ENCODE measurements at places on chromosomes 3 and 15.

DNA sequence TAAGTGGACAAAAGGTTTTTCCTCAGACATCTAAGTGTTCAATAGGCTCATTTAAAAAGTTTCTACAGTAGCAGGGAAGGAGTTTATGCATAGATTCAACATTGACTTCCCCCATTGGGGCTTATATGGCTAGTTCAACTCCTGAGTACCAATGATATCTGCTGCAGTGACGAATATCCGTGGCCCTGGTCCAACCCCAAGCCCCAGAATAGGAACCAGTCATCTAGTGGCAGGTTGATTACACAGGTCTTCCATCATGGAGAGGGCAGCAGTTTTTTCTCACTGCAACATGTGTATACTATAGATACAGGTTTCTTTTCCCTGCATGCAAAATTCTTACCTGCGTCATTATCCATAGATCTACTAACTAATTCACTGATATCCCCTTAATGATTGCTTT is 45.8 kb upstream of the KPNA4 start:
- no peak for DNase-seq

GRCh38 chr3:187021748-187022402 is 91.5 kb downstream of the ST6GAL1 start:
- DNase-seq = no peak

DNA sequence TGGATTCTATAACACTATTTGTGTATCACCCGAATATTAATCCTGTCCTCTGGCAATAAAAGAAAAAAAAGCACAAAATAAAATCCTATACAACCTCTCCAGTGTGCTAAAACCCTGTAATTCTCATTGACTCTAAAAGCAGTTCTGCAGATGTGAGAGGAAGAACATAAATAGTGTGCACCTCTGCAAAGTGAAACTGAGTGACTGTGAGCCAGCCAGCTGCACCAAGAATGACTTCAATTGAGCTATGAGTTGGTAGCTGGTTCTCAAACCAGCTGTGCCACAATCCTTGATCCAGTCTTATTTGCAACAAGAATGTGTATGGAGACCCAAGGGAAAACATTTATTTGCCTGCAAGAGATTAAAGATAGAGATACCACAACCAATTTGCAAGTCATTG is 31.2 kb upstream of the COL8A1 start:
- no peak for DNase-seq

GRCh38 chr3:153572165-153572564 is 410.1 kb downstream of the RAP2B start:
- no peak for DNase-seq

- DNase-seq = peak; percentile 29
Observed at GRCh38 chr3:32961189-32961715, 9.8 kb downstream of the CCR4 start.

DNA sequence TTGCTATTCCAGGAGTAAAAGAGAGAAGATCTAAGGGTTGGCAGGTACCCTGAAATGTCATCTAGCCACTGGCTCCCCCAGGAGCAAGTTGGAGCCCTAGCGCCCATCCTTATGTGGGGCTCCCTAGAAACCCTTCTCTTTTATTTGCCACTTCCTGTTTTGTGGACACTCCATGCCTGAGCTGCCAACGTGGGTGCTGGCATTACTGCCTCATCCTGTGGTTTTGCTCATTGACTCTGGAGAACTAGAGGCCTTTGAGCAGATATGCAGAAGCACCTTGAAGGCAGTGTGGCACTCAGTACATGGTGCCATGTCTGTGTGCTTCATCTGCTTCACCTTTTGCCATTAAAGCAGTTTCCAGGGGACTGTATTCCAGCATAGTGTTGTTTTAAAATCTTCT is 8.1 kb downstream of the EDEM1 start:
- DNase-seq = no peak

GRCh38 chr3:48432411-48433371 is 2.8 kb upstream of the PLXNB1 start:
- no peak for DNase-seq

DNA sequence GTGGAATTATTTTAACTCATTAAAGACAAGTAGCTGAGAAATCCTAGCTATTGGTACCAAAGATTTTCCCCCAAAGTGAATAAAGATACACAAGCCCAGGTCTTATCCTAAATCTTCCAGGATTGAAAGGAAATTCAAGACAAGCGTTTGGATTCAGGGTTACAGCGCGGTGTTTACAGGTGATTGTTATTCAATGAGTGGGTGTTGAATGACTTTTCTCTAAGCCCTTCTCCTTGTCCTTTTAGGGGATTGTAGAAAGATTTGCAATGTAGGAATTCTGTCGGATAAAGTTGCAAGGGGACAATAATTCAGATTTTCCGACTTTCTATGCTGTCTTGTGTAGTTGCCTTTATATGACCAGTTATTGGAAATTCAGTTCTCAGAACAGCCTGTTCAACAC is 57.2 kb downstream of the USP13 start:
- no peak for DNase-seq

GRCh38 chr3:151268267-151269235 is 9.8 kb downstream of the P2RY14 start:
- no peak for DNase-seq

DNA sequence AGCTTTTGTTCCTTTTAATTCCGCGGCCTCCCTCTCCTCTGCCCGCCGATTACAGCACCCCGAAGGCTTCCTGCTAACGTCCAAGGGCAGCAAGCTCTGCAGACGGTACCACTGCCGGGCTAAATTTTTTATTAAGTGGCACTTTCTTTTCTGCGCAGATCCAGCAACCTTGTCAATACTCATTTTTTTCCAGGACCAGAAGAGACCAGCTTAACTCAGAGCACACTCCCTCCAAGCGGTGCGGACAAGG is 542 bp upstream of the MEIS2 start:
- DNase-seq = no peak

- no peak for DNase-seq
Observed at GRCh38 chr3:150076443-150076842, 105.7 kb upstream of the PFN2 start.

GRCh38 chr15:38961456-38961855 is 396.8 kb upstream of the RASGRP1 start:
- DNase-seq = no peak

GRCh38 chr3:185341616-185342458 is 21.1 kb upstream of the MAP3K13 start:
- DNase-seq = no peak

DNA sequence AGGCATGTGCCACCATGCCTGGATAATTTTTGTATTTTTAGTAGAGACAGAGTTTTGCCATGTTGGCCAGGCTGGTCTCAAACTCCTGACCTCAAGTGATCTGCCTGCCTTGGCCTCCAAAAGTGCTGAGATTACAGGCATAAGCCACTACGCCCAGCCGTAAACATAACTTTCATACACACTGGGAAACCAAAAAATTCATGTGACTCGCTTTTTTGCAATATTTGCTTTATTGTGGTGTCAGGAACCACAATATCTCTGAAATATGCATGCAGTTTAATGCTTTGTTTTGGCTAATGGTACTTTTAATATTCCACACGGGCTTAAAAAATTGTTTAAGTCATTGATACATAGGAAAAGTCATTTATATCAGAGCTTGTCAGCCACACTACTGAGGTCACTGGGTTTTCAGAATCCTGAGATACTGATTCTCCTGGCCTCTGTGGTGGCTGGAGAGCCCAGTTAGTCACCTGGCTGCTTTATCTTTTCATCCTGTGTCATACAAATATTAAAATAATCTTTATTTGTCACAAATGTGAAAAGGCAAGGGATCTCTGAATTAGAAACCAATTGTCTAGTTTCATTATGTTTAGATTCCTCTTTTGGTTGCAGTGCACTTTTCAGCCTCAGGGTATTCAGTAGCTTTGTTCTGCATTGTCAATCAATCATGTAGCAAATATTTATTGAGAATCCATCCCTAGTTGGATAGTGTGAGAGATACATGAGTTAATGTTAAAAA is 10.0 kb downstream of the TMEM62 start:
- DNase-seq = no peak

GRCh38 chr3:112873632-112874031 is 27.0 kb upstream of the CD200R1L start:
- DNase-seq = no peak

DNA sequence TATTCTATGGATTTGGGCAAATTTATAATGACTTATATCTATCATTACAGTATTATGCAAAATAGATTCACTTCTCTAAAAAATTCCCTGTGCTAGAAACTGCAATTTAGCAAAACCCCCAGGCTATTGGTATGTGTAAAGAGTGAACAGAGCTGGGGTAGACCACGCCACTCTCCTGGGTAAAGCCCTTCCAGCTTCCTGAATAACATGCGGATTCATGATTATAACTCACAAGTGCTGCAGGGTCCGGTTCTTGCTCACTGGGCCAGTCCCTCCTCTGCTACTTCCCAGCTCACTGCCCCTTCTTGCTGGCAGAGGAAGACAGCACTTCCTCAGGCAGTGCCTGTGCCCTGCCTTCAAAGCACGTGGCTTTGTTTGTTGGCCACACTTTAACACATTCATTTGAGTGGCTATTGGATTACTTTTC is 4.1 kb downstream of the CD80 start:
- DNase-seq = no peak

Measured in effector CD4-positive, alpha-beta T cell (primary cell).